ENCODE measurements at places on chromosomes 2 and 18.

DNA sequence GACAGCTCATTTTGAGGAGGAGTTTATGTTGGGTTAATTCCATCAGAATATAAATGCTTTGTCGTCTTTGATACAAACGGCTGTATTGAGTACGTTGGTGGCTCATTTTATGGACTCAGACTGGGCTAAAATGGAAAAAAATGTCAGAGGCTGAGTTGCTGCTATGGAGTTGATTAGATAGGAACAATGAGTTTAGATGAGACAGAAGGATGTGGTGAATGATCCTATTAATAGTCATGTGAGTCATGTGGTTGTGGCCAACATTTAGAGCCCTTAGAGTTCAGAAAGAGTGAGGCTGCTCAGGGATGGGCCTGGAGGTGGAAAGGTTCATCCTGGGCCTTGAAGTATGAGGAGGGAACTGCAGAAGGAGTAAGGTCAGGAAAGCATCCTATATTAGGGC, 434.2 kb downstream of the MEIS1 start:
- DNase-seq = no peak

- DNase-seq = no peak
Observed at GRCh38 chr18:39359636-39360035, 1794.0 kb upstream of the CELF4 start.

DNA sequence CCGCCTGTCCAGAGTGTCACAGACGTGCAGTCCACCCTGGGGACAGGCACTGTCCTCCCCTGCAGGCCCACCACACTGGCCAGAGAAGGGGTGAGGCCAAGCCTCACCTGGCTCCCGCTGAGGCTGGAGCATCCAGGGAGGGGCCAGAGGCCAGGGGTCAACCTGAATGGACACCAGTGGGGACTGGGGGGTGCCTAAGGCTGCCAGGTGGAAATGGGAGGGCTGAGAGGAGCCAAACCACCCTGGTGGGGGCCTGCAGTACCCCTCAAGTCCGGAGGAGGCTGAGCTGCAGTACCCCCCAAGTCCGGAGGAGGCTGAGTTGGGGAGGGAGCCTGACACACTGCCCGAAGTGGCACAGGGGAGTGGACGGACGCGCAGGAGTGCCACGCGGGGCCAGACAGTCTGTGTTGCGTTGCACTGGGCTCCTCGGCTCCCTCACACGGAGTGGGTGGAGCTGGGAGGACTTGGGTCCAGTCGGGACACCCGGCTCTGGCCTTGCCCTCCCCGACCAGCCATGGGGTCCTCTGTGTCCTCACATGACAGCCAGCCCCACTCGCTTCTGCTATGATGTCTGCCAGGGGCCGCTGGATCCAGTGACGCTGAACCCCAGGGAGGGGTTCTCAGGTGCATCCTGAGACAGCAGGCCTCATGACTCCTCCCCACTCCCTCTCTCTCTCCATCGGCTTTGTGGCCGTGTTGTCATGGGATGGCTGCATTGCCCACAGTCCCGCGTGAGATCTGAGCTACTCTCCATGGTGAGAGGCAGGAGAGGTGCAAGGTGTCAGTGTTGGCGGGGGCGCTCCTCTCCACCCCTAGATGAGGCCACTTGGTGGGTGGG, 22.3 kb upstream of the GPC1 start:
- DNase-seq = no peak

DNA sequence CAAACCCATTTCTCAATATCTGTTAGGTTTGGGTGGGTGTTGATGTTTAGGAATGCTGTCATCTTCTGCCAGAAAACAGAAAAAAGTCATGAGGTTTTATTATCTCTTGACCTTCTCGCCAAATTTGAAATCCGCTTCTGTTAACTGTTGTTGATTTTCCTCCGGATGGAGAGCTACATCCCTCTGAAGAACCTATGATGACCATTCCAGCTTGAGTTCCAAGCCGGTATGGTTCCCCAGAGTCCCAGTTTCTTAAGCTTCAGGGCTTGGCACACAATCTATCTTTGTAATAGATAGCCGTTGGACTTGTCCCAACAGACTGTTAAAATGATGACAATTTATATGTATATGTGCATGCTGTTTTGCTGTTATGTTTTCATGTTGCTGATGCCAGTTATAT, 1201.0 kb downstream of the LRP1B start:
- no peak for DNase-seq

GRCh38 chr2:43210467-43211303, 15.7 kb downstream of the ZFP36L2 start:
- DNase-seq = no peak

- no peak for DNase-seq
Observed at GRCh38 chr2:173872714-173873113, 92.5 kb downstream of the SP3 start.

DNA sequence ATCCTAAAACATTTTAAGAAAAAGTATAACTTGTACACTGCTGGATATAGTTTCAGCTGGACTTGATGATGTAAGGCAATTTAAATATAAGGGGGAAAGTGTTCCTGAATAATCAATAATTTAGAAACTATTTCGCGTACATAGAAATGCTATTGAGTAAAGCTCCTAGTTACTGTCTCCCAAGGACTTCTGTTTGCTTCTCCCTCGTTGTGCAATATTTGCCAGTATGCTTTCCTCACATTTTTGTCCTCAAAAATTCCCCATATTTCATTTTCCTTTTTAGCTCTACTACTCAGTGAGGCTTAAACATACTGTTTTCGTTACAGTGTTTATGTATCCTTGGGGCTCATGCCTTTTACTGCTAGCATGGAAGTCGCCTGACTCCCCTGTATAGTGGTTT, 36.9 kb downstream of the ATP9B start:
- no peak for DNase-seq

DNA sequence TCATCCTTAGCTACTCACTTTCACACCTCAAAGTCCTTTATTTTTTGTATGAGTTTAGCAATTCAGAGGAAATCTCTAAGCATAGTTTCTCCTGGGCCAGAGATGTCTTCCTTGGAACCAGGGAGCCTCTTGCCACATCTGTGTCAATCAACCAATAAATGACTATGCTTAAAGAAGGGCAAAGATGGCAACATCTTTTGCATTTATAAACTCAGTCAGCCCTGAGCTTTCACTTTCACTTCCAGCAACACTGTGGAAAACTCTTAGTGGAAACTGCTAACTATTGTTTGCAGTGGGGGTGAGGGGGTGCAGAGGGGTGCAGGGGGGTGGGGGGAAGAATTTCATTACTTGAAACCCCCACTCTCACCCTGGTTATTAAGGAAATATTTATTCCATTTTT, 3.4 kb downstream of the ACVR1C start:
- no peak for DNase-seq

DNA sequence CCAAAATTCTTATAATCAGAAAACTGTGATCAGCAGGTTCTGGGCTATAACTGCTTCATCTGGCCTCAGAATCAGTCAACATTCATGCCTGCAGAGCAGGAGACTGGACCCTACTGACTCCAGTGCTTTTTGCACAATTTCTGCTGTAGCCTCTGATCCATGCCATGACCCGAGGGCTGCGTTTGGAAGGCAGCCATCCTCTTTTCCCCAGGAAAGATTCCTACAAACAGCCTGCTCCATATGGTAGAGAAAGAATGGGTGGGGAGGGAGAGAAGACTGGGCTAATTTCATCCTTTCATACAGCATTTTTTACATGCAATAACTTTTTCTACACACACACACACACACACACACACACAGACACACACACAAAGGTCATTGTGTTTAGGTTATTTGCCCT, 133.0 kb upstream of the MMADHC start:
- no peak for DNase-seq

DNA sequence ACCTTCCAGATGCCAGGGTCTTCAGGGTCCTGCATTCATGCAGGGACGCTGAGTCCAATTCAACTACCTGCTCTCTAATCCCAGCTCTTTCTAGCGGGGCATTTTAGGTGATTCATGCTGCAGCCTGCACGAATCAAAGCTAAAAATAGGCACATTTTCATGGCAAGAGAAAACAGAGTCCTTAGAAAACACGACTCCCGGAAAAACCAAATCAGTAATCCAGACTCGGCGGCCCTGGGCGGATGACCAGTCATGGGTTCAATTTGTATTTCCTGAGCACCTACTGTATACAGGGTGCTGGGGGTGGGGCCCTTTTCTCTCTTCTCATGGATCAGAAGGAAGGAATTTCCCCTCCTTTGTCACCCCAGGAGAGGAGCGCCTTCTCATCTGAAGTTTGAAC, 64.4 kb downstream of the LONRF2 start:
- DNase-seq = no peak

- no peak for DNase-seq
Observed at GRCh38 chr2:158487419-158487818, 30.7 kb downstream of the PKP4 start.

DNA sequence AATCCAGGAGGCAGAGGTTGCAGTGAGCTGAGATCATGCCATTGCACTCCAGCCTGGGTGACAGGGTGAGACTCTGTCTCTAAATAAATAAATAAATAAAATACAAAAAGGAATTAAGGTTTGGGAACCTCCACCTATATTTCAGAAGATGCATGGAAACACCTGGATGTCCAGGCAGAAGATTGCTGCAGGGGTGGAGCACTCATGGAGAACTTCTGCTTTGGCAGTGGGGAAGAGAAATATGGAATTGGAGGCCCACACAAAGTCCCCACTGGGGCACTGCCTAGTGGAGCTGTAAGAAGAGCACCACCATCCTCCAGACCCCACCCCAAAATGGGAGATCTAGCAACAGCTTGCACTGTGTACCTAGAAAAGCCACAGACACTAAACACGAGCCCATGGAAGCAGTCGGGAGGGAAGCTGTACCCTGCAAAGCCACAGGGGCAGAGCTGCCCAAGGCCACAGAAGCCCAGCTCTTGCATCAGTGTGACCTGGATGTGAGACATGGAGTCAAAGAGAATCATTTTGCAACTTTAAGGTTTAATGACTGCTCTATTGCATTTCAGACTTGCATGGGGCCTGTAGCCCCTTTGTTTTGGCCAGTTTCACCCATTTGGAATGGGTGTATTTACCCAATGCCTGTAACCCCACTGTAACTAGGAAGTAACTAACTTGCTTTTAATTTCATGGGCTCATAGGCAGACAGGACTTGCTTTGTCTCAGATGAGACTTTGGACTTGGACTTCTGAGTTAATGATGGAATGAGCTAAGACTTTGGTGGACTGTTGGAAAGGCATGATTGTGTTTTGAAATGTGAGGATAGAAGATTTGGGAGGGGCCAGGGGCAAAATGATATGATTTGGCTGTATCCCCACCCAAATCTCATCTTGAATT, 265.3 kb downstream of the ZEB2 start:
- no peak for DNase-seq

- no peak for DNase-seq
Observed at GRCh38 chr2:128556089-128556488, 237.4 kb upstream of the HS6ST1 start.

DNA sequence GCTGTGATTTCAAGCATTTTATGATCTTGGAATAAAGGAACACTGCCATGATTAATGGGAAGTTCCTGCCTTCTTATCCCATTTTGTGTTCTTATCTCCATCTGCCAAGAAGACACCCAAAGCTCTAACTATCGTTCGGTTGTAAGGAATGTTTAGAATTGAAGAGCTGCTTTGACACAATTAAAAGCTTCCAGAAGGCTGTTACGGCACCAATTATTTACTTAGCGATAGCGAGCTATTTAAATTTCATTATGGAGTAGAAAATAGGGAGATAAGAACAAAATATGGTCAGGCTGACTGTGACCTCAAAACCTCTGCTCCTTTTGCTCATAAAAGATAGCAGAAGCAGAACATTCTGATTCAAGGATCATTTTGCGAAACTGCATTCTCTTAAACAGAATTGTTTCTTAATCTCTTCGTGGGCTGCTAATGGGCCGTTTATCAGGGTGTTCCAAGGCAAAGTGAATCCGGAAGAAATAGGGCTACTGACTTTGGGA, 101.6 kb downstream of the SLC4A3 start:
- no peak for DNase-seq

DNA sequence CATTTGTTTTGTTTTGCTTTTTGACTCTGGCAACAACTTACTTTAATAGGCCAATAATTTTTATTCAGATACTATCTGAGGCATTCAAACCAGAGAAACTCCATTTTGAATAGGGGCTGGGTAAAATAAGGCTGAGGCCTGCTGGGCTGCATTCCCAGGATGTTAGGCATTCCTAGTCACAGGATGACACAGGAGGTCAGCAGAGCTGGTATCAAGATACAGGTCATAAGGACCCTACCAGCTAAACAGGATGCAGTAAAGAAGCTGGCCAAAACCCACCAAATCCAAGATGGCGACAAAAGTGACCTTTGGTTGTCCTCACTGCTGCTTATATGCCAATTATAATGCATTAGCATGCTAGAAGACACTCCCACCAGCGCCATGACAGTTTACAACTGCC, 102.2 kb upstream of the XPO1 start:
- DNase-seq = no peak

GRCh38 chr2:147756069-147756468, 88.8 kb upstream of the ACVR2A start:
- no peak for DNase-seq

DNA sequence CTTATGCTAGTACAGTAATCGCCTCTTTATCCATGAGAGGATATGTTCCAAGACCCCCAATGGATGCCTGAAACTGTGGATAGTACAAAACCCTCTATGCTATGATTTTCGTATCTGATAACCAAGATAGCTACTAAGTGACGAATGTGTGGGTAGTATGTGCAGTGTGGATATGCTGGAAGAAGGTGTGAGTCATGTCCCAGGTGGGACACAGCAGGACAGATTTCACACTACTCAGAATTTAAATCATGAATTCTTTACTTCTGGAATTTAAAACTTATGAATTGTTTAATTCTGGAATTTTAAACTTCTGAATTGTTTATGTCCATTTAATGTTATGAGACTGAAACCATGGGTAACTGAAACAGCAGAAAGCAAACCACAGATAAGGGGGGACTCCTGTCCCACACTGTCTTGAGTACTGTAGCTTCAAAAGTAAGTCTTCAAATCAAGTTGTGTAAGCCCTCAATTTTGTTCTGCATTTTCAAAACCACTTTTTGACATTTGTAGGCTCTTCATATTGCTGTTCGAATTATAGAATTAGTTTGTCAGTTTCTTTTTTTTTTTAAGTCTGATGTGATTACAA, 116.0 kb downstream of the LTBP1 start:
- no peak for DNase-seq

- DNase-seq = no peak
Observed at GRCh38 chr2:15729709-15730544, 138.3 kb downstream of the DDX1 start.

DNA sequence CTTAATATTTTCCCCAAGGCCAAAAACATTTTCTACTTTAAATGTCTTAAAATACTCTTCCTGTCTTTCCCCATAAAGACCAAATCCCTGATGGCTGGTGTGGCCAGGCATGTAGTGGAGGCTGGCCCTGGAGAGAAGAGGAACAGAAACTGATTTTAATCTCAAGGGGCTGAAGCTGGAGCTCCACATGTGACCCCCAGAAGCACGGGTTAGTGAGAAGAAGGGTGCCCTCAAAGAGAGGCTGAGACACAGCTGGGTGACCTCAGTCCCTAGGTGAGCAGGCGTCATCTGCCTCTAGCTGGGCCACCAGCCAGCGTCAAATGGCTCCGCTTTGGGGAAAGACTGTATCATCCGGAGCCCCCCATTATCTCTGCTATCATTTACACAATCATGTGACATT, 19.3 kb upstream of the TMEM18 start:
- DNase-seq = no peak

GRCh38 chr2:163877316-163877715, 141.5 kb upstream of the FIGN start:
- DNase-seq = no peak

Data from dorsolateral prefrontal cortex (tissue), 122 donors.